Stimulated activated CD4-positive, alpha-beta T cell treated with anti-CD3 and anti-CD28 coated beads, Interleukin-12 subunit alpha, Interleukin-12 subunit beta, amount 100 ng/mL, for 48 hours (primary cell): ENCODE measurements at places on chromosomes 6 and 20.

DNA sequence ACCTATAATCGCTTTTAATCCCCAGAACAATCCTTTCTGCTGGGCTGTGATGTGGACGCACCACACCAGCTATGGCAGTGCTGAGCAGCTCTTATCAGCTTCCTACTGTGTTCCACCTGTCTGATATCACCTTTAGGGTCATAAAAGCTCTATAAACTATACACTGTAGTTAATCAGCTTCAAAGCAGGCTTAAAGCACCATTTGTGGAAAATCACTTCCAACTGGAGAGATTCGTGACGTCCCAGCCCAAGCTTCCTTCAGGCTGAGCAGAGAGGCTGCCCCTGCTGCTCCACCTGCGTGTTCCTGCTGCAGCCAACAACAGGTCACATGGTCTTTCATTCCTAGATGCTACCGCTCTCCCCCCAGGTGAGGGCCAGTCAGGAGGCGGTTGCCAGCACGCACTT, 156.5 kb downstream of the SMOC2 start:
- no peak for DNase-seq

DNA sequence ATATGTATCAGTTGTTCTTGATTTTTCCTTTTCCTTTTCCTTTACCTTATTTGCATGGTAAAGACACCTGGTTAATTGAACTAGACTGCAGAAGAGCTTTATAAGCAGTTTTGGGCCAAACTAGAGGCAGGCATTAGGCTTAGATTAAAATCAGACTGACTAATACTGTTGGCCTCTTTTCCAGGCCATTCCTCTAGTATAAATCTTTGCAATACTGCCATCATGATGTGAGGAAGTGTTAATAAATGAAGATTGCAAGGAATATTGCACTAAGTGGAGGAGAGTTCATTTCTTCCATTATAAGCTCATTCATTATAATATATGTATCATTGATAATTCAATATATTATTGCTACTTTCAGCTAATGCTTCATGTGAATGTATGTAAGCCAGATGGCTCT, 163.8 kb downstream of the MMUT start:
- DNase-seq = no peak

DNA sequence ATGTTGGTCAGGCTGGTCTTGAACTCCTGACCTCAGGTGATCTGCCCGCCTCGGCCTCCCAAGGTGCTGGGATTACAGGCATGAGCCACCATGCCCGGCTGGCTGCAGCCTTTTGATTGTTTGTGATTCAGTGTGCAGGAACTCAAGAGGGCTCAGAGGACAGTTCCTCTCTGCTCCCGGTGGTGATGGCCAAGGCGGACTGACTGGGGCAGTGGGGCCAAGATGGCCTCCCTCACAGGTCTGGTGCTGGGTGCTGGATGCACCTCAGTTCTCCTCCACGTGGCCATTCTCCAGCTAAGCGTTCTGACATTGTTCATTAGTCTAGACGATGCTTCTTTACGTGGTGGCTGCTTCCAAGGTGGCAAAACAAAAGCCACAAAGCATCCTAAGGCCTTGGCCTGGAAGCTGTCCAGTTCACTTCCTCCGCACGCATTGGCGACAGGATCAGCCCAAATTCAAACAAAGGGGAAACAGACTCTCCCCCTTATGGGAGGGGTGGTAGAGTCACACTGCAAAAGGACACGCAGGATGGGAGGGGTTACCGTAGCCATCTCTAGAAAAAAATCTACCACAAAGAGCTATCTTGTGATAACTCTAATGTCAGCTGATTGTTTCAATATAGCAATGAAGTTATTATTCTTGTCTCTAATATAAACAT, 146.9 kb downstream of the FOXC1 start:
- no peak for DNase-seq

DNA sequence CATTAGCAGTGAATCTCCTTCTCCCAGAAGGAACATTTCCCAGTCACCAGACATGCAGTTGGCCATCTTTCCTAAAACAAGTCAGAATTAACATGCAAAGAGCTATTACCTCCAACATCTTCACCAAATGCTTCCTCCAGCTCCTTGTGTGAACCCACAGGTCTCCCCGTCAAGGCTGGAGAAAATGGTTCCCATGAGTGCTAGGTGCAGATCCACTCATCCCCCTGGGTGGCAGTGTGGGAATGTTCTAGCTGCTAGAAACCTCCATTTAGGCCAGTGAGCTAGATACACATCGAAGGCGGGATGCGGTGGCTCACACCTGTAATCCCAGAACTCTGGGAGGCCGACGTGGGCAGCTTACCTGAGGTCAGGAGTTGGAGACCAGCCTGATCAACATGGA, 603.9 kb upstream of the SLC35B3 start:
- DNase-seq = no peak

DNA sequence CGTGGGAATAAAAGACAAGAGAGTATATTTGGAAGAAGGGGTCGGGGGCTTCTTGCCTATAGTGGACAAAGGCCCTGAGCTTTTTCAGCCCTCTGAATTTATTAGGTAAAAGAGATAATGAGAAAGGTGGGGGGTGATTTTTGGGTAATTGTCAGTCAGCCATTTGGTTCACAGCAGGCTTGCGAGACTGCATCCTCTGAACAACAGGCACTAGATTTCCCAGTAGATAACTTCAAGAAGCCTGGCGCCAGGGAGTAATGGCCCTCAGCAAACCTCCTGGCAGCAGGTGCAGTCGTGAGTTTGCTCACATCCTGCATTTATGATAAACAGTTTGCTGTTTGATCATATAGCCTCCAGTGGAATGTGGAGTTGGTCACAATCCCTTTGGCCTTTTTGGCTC, 609.0 kb downstream of the DHX35 start:
- no peak for DNase-seq

- DNase-seq = no peak
Measured at GRCh38 chr20:38931984-38932383, 5.8 kb downstream of the FAM83D start.

DNA sequence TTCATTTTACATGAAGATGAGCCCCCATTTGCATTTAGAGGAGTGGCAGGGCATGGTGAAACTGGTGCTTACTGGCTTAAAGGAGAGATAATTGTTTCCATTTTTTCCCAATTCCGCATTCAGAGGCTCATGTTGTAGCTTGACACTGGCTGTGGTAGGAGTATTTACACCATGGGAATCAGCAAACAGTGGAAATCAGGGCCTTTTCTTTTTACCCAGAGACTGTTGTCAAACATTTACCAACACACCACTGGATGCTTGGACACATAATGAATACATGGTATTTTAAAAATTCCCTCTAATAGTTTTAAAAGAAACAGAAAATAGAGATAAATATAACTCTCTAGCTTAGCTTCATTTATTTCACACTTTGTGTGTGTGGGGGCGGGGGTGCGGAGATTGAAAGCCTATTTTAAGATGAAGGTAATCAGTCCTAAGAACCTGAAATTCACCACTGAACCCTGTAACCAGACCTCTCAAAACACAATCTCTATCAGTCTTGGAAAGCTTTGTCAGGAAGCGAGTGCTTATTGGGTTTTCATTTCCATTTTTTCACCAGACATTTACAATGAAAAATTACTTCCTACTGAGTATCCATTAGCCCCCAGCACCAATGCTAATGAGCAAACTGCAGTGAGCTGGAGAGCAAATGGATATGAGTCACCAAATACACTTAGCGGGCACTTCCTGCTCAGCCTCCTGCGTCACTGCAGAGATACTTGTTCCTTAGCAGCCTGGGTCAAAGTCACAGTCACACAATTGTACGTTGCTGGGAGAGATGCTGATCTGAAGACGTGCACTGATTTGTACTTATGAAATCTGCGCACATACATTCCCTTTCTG, 532.0 kb downstream of the BCKDHB start:
- no peak for DNase-seq

GRCh38 chr20:11229772-11230171, 556.0 kb upstream of the JAG1 start:
- DNase-seq = no peak

DNA sequence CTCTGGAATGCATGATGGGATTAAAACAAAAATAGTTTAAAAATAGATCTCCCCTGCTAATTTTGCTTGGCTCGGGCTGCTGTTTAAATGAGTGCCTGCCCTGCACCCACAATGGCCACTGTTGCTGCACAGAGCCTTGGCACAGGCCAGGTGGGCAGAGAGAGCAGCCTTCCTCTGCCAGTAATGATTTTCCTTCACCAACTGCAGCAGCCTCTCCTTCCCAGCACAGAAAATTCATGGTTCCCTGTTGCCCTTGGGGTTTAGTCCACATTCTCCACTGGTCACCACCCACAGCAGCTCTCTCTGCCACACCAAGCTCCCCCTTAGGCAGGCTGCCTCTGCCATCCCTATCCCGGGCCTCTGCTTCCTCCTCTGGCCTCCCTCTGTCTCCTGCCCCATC, 30.2 kb downstream of the TGM3 start:
- no peak for DNase-seq

DNA sequence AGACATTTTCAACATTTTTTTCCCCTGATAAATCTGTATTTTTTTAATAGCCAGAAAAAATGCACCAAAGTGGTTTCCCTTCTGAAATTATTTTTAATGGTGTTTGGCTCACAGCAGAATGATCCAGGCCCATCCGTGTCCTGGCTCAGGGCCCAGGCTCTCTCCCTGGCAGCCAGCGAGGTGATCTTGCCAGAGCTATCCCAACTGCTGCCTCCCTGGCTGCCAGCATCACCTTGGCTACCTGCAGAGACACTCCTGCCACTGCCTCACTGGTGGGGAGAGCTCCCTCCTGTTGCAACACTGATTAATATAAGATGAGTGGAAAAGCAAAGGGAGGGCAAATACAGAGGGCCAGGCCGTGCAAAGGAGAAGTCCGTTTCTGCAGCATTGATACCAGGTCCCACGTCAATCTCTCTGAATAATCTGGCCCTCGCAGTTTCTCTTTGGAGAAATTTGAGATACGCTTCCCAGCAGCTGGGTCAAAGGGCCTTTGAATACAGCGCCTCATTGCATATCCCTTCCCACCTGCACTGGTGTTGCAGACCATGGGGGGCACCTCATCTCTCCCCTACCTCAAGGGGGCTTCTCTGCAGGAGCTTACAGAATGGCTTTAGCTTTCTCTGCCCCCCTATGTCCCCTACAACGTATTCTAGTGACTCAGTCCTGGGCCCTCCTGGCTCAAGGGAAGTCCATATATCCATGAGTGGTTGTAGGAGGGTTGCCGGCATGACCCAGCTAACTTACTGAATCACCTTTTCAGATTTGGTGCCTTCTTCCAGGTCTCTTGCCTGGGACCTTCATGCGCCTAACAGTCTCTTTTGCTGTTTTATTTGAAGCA, 12.8 kb upstream of the DSTN start:
- DNase-seq = no peak

- no peak for DNase-seq
Measured at GRCh38 chr6:158758941-158759479, 60.2 kb downstream of the EZR start.

DNA sequence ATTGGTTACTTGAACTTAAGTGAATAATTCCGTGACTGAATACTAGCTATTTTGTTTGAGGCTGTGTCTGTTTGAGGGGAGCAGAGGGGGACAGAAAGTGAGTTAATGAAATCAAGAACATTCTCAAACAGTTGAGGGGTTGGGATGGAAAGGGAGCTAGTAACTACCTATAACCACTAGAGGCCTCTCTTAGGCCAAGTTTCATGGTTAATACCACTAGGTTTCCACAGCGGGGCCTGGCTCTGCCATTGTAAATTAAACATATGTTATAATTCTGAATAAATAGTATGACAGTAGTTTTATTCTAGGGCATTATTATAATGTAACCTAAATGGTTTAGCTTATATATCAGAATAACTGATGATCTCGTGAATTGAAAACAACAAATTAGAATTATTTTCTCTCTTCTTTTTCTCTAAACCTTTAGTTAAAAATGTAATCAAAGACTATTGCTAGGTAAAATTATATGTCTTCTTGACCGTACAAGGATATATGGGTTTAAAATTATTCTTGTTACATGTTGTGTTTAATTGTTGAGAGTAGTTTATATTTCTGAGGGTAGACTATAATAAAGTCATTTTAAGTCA, 108.1 kb downstream of the BCKDHB start:
- DNase-seq = no peak

- DNase-seq = no peak
Measured at GRCh38 chr6:150537893-150538292, 61.8 kb upstream of the PLEKHG1 start.

- no peak for DNase-seq
Measured at GRCh38 chr6:161462148-161462547, 188.3 kb upstream of the AGPAT4 start.

DNA sequence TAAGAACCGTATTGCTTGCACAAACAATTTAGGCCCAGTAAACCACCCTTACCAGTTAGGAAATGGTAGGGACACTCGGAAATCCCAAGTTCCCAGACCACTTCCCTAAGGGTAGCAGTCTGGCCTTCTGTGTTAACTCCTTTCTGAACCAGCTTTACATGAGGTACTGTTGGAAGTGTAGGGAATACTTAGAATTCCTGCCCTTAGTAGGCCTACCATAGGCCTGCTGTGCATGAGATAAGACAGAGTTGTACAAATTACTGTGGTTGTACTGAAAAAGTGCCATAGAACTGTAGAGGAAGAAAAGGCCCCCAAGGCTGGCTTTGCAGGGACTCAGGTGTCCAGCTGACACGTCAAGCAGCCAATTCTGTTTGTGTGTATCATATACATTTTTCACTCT, 11.1 kb downstream of the RPRD1B start:
- DNase-seq = no peak

- no peak for DNase-seq
Measured at GRCh38 chr6:53306819-53307347, 41.9 kb downstream of the ELOVL5 start.

DNA sequence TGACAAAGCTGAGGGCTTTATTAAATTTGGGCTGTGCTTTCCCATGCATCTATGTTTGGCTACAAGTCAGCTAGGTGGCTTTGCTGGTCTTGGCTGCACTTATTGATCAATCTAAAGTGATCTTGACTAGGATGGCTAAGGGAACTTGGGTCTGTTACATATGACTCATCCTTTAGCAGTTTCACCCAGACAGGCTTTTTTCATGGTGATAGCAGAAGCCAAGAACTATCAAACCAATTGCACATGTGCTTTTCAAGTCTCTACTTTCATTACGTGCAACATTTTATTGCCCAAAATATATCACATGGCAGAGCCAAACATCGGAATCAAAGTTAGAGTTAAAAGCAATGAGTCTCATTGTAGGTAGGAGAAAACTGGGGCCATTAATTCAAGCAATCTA, 626.3 kb downstream of the TENT5A start:
- DNase-seq = no peak

DNA sequence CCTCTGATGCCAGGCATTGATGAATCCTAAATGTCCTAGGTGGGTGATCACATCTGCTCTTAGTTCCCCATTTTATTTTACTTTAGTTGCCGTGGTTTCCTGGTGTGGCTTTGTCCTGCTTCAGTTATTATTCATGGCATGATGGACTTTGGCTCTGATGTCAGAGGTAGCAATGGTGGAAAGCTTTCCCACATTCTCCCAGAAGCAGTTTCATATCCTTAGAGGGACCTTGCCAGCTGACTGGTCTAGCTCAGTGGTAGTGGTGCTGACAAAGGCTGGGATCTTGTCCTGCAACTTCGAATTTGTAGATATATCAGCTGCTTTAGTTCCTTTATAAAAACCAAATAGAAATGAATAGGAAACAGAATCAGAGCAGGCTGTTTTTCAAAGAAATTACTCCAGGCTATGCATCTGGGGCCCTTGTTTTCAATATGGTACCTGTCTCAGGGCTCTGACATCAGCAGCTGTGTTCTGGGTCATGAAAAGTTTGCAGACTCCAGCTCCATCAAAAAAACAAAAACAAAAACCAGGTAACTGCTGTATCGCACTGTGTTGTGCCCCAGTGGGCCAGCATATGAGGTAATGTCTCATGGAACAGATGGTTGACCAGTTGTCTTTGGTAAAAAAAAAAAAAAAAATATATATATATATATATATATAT, 133.7 kb downstream of the PLCB4 start:
- DNase-seq = no peak
